SJSA1 (cell line): ENCODE measurements at places on chromosomes 16 and 17.
A peak's percentile ranks its signal among the peaks of the same experiment; 100 is the strongest.

DNA sequence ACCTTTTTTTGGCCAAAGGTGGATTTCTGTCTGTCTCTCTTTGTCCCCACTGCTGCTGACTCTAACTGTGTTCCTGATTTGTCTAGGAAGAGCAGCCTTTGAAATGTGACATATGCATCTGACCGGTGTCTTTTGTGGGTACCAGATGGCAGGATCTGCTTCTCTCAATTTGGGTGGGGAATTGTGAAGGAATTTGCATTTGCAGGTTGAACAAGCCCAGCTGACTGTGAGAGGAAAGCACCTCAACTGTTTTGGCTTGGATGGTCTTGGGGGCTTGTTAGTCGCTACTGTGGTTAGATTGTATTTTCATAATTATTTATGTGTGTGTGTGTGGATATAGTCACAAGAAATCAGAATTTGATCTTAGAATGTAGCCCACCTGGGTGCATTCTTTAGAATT, 37.7 kb upstream of the LCMT1 start:
- H3K4me3 ChIP-seq = no peak overlapping the region
- no peaks in the 10 kb centered on the region for H3K4me1 ChIP-seq
- no peak for DNase-seq
- H3K27ac ChIP-seq = no peak overlapping the region

DNA sequence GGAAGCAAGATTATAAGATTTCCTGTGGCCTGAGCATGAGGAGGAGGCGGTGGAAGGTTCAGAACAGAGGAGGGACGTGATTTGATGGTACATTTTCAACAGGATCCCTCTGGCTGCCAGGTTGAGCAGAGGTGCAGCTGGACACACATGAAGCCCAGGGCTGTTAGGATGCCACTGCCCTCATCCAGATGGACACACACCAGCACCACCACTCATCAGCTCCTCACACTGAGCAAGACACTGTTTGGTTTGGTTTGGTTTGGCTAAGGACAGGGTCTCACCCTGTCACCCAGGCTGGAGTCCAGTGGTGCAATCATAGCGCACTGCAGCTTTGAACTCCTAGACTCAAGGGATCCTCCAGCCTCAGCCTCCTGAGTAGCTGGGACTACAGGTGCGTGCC, 402.6 kb upstream of the C16orf82 start:
- no peaks in the 10 kb centered on the region for H3K36me3 ChIP-seq
- H3K27me3 ChIP-seq = 0 out of 2 replicates have a peak, but pooled peaks cover 4% of the 10 kb centered on the region
- H3K4me1 ChIP-seq = no peaks in the 10 kb centered on the region
- no peak for DNase-seq

- H3K4me1 ChIP-seq = peaks cover 22% of the 10 kb centered on the region
- peak; percentile 69 for DNase-seq
- H3K4me3 ChIP-seq = no peak overlapping the region
- H3K36me3 ChIP-seq = no peaks in the 10 kb centered on the region
- peaks cover 75% of the 10 kb centered on the region for H3K27me3 ChIP-seq
These were observed 16.0 kb downstream of the SOX8 start for GRCh38 chr16:997440-998051.

- H3K27ac ChIP-seq = no peak overlapping the region
- no peak overlapping the region for H3K4me3 ChIP-seq
- H3K4me1 ChIP-seq = no peaks in the 10 kb centered on the region
- DNase-seq = no peak
- no peaks in the 10 kb centered on the region for H3K36me3 ChIP-seq
These were observed 45.6 kb downstream of the IKZF3 start for GRCh38 chr17:39818358-39819000.

DNA sequence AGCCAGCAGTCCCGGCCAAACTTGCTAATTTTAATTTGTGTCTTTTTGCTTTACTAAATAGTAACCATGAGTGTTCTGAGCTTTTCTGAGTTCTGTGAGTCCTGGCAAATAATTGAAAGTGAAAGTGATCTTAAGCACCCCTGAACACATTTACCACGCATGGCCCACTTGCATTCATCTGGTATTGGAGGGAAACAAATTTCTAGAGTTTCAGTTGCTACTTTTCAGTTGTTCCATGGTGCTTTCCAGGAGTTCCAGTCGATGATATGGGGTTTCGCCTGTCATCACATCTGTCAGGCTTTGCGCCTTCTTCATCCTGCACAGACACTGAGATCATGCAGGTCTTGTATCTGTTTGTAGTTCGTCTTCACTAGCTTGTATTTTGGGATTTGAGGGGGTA, 44.1 kb downstream of the CRLF3 start:
- H3K27me3 ChIP-seq = no peaks in the 10 kb centered on the region
- DNase-seq = no peak
- H3K4me3 ChIP-seq = no peak overlapping the region
- no peaks in the 10 kb centered on the region for H3K4me1 ChIP-seq
- peaks cover 54% of the 10 kb centered on the region for H3K36me3 ChIP-seq

- no peak for DNase-seq
- H3K4me3 ChIP-seq = no peak overlapping the region
- H3K36me3 ChIP-seq = no peaks in the 10 kb centered on the region
- H3K4me1 ChIP-seq = no peaks in the 10 kb centered on the region
- H3K27ac ChIP-seq = no peak overlapping the region
These were observed 60.5 kb downstream of the ACSM2B start for GRCh38 chr16:20515688-20516090.

DNA sequence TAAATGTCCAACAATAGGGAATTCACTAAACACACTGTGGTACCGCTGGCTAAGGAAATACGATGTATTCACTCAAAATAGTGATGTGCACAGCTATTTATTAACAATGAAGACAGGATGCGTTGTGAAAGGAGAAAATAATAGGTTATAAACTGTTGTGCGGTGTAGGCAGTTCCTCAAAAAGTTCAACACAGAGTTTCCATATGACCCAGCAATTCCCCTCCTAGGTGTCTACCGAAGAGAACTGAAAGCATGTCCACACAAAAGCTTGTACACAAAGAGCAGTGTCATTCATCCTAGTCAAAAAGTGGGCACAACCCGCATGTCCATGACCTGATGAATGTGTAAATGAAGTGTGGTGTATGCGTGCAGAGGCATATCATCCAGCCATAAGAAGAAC, 1.2 kb upstream of the CES1 start:
- H3K4me3 ChIP-seq = no peak overlapping the region
- H3K27ac ChIP-seq = no peak overlapping the region
- H3K4me1 ChIP-seq = no peaks in the 10 kb centered on the region
- H3K36me3 ChIP-seq = no peaks in the 10 kb centered on the region
- DNase-seq = no peak
- H3K27me3 ChIP-seq = no peaks in the 10 kb centered on the region

DNA sequence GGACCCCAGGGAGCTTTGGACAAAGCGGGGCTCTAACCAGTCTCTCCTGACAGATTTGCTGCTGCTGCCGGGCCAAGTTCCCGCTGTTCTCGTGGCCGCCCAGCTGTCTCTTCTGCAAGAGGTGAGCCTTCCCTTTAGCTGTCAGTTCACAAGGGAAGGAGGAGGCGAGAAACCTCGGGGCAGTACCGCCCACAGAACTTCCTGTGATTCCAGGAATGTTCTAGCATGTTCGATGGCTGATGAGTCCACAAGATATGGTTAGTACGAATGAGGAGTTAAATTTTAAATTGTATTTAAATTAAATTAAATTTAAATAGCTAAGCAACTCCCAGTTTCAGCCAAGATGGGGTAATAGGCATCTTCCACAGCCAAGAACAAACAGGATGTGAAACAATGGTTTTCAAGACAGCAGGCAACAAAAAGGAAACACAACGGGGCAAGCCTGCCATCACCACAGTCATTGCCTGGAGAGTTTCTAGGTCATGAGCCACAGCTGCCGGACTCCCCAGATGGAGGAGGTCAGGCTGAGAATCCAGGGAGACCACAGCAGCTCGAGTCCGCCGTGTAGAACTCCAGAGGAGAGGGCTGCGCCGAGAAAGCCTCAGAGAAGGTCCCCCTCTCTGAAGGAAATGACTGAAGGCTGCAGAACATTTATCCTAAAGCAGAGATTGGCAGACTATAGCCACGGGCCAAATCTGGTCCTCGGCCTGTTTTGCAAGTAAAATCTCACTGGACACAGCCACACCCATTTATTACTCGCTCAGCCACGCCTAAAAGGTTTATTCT, 9.5 kb upstream of the TCF25 start:
- no peak overlapping the region for H3K27ac ChIP-seq
- H3K4me3 ChIP-seq = no peak overlapping the region
- H3K27me3 ChIP-seq = no peaks in the 10 kb centered on the region
- peaks cover 14% of the 10 kb centered on the region for H3K4me1 ChIP-seq

- no peaks in the 10 kb centered on the region for H3K27me3 ChIP-seq
- H3K27ac ChIP-seq = no peak overlapping the region
- peaks cover 38% of the 10 kb centered on the region for H3K4me1 ChIP-seq
- H3K4me3 ChIP-seq = no peak overlapping the region
- peaks cover 81% of the 10 kb centered on the region for H3K36me3 ChIP-seq
These were observed 6.7 kb downstream of the SYNGR2 start for GRCh38 chr17:78174870-78175642.

DNA sequence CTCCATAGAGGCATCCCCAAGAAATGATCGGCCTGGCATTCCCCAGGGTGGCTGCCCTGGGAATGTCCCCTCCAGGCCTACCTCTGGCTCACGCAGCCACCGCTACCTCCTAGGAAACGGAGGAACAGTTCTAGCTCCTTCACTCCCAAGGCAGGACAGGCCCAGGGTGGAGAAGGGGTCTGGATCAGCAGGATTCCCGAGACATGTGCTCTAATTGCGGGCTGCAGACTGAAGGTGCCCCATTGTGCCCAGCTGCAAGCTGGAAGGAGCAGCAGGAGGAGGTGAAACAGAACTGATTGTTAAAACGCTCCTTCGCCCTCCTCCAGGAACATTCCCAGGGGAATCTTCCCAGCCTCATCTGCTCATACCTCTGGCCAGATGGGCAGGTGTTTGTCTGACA, 40.8 kb downstream of the SCNN1G start:
- no peak overlapping the region for H3K27ac ChIP-seq
- H3K4me1 ChIP-seq = no peaks in the 10 kb centered on the region
- H3K27me3 ChIP-seq = no peaks in the 10 kb centered on the region
- H3K36me3 ChIP-seq = no peaks in the 10 kb centered on the region
- no peak for DNase-seq
- H3K4me3 ChIP-seq = no peak overlapping the region

DNA sequence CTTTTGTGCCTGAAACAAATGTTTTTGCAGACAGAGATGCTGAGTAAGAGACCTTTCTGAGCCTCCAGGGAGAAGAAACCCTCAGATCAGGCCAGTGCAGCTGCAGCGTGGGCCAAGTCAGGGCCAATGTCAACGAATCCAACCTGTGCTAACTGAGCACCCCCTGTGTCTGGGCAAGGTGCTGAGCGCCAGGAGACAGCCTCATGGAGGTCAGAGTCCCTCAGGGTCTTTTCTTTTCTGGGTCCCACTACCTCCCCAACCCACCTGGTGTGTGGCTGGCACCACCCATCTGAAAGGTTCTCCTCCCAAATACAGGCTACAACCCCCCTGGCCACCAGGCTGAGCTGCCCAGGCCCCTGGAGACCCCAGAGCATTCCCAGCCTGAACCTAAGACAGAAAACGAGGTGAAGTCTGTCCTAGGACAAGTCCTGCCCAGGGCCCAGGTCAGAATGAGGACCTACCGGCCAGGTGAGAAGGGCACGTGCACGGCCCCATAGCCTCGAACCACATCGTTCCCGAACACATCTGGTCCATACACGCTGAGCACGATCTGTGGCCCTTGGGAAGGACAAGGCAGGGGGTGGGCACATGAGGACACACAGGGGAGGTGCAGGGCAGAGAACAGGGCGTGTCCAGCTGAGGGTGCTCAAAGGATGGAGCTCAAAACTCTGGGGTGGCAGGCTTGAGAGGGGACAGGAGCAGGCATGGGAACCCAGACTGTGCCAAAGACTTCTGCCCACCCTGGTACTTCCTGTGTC, 15.0 kb downstream of the B9D1 start:
- H3K4me1 ChIP-seq = peaks cover 24% of the 10 kb centered on the region
- H3K4me3 ChIP-seq = no peak overlapping the region
- no peaks in the 10 kb centered on the region for H3K27me3 ChIP-seq
- peak overlapping the region; percentile 56 for H3K27ac ChIP-seq
- DNase-seq = no peak
